T-helper 22 cell (primary cell): ENCODE measurements at places on chromosomes 5 and 9.

- no peak for DNase-seq
Observed at GRCh38 chr9:126724226-126724625, 80.6 kb upstream of the ZBTB43 start.

DNA sequence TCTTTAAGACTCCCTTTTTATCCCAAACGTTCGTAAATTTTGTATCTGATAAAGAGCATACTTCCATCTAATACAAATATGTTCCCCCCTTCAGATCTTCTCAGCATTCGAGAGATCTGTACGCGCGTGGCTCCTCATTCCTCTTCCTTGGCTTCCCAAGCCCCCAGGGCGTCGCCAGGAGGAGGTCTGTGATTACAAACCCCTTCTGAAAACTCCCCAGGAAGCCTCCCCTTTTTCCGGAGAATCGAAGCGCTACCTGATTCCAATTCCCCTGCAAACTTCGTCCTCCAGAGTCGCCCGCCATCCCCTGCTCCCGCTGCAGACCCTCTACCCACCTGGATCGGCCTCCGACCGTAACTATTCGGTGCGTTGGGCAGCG is 19.9 kb downstream of the CDKN2A start:
- no peak for DNase-seq

- no peak for DNase-seq
Observed at GRCh38 chr5:108472237-108472636, 90.3 kb upstream of the FBXL17 start.

- no peak for DNase-seq
Observed at GRCh38 chr5:58264276-58264675, 195.6 kb downstream of the PLK2 start.

GRCh38 chr5:3320317-3320875 is 275.2 kb upstream of the IRX1 start:
- no peak for DNase-seq

DNA sequence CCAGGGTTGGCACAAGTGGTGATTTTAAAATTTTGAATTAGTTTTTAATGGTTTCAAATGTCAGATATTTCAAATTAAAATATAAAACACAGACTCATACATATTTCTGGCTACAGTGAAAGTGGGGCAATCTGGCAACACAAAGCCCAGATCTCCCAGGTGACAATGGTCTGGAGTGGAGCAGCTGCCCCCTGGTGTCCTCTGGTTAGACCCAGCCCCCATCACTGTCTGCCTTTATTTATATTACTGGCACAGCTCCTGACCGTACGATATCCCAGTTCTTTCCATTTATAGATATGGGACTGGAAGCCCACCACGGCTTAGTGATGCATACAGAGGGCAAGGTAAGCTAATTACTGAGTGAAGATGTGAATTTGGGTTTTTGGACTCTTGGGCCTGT is 37.3 kb downstream of the MACIR start:
- DNase-seq: no peak

- DNase-seq: no peak
Observed at GRCh38 chr5:57495285-57496086, 12.9 kb upstream of the ACTBL2 start.

DNA sequence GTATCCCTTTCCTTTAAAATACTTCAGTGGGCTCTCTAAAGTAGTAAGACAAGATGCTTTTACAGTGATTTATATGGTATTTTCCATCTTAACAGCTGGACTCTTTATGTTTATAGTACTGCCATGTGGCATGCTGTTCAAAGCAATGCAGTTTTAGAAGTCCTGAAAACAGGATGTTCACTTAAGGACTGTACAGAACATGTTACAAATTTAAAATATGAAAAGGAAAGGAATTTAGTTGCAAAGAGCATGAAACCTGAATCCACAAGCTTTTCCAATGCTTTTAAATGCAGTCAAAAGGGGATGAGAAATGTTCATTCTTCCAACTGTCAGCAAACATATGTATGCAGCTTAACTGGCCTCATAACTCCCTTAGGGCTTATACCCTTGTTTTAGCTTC is 580.2 kb downstream of the EFNA5 start:
- no peak for DNase-seq

- no peak for DNase-seq
Observed at GRCh38 chr5:175873088-175873454, 1.7 kb downstream of the CPLX2 start.

DNA sequence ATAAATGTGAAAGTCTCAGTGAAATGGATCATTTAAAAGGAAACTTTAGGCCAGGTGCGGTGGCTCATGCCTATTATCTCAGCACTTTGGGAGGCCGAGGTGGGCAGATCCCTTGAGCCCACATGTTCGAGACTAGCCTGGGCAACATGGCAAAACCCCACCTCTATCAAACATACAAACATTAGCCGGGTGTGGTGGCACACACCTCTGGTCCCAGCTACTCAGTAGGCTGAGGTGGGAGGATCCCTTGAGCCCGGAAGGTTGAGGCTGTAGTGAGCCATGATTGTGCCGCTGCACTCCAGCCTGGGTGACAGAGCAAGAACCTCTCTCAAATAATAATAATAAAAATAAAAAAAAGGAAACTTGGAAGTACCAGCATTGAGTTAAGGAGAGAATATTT is 176.1 kb downstream of the HSPA4 start:
- DNase-seq: no peak
